ENCODE measurements at places on chromosomes 3 and 15.

DNA sequence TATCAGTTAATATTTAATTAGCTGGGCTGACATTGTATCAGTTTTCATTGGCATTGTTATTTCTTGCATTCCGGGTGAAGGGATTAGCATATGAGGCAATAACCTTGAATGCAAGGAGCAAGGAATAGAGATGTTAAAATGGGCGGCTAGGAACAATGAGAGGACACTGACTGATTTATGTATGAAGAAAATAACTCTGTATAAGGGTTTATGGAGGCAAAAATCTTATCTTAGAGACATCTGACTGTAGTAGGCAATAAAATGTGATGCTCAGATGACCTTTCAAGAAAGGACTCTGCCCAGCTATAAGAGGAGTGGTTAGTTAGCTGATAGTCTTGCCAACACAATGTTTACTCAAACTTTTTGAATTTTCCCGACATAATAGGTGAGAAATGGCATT is 158.3 kb downstream of the EFHB start:
- no peak for DNase-seq

- DNase-seq: no peak
These were observed 228.6 kb downstream of the FMN1 start for GRCh38 chr15:32965897-32966296.

DNA sequence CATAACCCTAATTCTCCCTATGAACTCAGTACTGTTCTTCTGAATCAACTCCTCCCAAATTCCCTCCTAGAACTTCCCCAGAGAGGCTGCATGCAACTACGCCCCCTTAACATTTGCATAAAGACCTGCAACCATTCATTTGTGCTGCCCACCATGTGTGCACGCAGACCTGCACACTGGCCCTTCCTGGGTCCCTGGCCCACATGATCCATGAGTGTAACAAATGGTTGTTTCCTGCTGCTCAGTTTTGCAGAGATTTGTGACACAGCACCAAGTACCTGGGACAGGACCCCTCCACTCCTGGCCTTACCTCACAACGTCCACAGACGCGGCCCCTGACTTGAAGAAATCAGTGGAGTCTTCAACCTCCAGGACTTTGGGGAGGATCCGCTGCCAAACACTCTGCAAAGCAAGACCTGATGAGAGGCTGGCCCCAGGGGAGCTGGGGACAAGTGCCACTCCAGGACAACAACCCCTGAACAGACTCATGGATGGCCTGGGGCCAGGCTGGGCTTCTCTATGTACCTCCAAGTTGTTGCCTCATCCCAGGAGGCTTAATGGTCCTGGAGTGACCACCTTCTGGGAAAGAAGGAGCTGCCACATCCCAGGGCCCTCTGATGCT is 33.8 kb downstream of the ALDH1L1 start:
- DNase-seq: no peak

DNA sequence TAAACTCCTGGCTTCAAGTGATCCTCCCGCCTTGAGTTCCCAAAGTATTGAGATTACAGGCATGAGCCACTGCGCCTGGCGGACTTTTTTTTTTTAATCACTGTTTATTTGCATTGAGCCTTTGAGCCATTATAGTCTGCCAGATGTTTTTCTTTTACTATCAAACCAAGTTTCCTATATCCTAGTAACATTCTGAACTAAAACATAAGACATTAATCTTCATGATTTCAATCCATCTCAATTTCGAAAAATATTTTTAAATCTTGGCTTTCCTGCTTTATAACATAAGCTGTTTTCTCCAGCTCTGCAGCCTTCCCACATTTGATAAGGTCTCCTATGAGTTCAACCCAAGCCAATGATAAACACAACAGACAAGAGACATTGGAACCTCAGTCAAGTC is 75.4 kb downstream of the UMPS start:
- DNase-seq: no peak

GRCh38 chr3:69403454-69403853 is 17.6 kb upstream of the FRMD4B start:
- no peak for DNase-seq

DNA sequence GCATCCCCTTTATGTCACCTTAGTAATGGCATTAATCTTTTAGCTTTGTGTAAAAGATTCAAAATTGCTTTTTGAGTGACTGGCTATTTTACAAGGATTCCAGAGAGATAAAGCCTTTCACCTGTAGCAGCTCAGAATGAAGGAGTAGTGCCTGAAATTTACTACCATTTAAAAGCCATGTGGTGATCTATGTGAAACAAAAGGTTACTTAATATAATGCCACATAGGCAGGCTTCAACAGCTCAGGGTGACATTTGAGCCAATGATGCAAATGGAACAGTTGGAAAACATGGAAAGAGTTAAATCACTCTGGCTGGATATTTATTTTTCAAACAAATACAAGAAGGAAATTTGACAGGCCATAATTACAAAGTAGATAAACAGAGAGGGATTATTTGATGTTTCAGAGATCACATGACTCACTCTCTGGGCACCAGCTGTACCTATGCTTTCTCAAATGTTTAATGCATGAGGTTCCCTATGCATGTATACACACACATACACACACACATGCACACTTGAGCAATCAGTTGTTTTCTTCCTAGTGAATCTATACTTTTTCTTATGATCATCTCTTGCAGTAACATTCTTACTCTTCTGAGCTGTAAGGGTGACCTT is 171.5 kb downstream of the ZMAT3 start:
- no peak for DNase-seq

GRCh38 chr3:105139881-105140560 is 226.7 kb upstream of the ALCAM start:
- DNase-seq: no peak

- DNase-seq: no peak
These were observed 711 bp upstream of the TGM5 start for GRCh38 chr15:43267439-43267838.

DNA sequence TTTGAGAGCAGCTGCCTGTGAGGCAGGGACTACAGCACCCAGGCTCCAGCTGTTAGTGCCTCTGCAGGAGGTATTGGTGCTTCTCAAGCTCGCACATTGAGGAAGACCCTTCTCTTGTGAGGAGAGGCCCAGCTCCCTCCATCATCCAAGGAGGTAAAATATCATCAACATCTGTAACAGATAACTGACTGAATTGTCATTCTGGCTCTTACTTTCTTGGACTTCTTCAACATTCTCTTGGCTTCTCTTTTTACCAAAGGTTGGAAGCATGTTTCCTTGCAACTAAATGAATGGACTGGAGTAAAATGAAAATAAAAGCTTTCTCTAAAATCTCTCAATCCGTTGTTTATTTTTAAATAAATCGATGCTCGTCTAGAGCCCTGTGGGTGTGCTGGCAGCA is 53.1 kb upstream of the PXYLP1 start:
- no peak for DNase-seq

- no peak for DNase-seq
These were observed 19.7 kb upstream of the SLC22A13 start for GRCh38 chr3:38245930-38246329.

DNA sequence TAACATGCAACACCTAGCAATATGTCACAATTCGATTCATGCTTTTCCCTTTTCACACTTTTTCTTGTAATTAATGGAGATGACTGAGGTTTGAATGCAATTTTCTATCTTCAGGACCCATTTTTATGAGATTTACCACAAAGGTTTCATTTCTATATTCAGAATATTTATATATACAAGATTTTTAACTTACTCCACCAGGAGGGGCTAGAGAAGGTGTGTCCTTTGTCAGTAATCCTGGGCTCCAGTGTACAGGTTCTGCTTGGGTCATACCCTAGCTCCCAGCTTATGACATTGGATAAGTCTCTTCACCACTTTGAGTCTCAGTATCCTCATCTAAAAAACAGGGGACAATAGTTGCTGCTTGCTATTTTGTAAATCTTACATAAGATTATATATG is 95.7 kb upstream of the SLC24A5 start:
- DNase-seq: no peak

DNA sequence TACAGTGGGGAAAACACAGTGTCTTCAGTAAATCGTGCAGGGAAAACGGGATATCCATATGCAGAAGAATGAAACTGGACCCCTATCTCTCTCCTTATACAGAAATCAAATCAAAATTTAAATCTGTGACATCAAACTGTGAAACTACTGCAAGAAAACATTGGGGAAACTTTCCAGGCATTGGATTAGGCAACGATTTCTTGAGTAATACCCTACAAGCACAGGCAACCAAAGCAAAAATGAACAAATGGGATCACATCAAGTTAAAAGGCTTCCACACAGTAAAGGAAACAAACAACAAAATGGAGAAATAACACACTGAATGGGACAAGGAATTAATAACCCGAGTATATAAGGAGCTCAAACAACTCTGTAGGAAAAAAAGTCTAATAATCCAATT is 165.3 kb downstream of the PLCL2 start:
- DNase-seq: no peak

DNA sequence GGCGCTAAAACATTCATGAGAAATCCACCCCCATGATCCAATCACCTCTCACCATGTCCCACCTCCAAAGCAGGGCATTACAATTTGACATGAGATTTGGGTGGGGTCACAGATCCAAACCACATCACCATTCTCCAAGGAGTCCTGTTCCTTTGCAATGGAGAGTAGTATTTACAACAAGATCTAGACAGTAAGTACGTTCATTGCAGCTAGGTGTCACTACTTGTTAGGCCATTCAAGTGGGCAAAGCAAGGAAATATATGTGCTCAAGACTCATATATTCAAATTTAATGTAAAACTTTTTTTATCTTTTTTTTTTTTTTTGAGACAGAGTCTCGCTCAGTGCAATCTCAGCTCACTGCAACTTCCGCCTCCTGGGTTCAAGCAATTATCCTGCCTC is 79.3 kb downstream of the AQP9 start:
- no peak for DNase-seq

GRCh38 chr3:100144255-100144866 is 30.1 kb upstream of the FILIP1L start:
- DNase-seq: no peak

DNA sequence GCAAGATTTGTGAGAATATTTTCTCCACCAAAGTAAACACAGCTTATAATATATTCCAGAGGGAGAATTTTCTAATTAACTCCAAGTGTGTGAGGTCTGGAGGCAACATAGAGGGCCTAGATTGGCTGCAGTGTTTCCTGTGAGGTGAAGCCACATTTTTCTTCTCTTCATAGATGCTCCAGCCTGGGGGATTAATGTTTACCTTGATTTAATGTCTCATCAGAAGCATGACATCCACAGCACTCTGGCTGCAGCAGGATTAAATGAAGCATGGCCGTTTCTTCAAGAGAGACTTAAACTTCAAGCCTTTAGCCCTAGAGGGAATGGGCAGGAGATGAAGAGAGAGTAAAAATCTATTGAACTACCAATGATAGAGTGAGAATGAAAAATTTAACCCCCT is 137.9 kb upstream of the ZBTB20 start:
- DNase-seq: no peak

Measured in cardiac fibroblast (primary cell).